ENCODE measurements at places on chromosomes 7 and 10. TPM values are rescaled to one million over a fixed set of nuclear protein-coding genes. Genes with fewer than 3 reads are reported as not detected.
A peak's percentile ranks its signal among the peaks of the same experiment; 100 is the strongest.

DNA sequence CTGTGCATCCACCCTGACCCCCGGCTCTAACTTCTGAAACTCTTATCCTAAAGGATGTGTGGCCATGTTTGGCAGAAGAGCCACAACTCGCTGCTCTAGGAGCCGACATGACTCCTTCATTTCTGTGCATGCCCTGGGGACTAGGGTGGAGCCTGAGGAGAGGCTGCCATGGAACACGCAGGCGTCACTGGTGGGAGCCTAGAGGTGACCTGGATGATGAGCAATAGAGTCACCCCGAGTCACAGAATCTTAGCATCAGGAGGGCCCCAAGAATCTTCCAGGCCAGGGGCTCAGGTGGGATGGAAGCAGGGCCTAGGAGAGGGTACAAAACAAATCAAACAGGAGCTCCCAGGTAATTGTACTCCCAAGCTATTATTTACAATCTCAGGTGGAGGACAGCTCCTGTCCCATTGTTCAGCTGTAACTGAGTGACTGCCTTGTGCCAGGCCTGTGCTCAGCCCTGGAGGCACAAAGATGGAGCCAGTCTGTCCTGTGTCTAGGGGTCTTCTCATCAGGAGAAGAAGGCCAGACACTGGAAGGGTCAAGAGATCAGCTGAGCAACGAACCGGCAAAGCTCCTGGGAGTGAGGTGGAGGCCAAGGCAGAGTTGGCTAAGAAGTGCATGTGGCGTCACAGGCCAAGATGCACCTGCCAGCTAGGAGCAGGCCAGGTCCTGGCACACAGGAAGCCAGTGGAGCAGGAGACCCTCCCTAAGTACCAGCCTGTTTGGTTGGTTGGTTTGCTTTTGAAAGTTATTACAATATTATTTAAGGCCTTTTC, 5.8 kb upstream of the ZNF22 start:
- DNase-seq, result no peak

GRCh38 chr7:151174246-151175046, 7.0 kb upstream of the GBX1 start:
- DNase-seq, result peak; percentile 37

DNA sequence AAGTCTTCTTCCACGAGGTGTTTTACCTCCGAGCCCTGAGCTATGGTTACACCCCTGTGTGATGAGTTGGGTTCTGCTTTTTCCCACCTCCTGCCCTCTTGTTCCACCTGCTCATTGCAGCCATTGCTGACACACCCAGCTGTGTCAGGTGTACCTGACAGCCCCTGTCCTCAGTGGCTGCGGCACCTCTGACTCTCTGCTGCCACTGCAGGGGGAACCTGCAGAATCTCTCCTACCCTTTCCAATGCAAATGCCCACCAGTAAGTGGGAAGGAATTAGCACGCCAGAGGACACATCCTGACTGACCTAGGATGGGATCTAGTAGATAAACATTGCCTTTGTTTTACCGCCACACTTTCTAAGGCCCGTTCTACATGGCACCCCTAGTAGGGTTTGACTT, 600.9 kb upstream of the MKI67 start:
- DNase-seq, result no peak

Gene PHKG1
- total RNA-seq, result 52.2 TPM

- DNase-seq, result peak; percentile 69
Observed at GRCh38 chr7:46173476-46174195, 252.6 kb upstream of the IGFBP3 start.

Gene RADIL
- 3.8 TPM for total RNA-seq

DNA sequence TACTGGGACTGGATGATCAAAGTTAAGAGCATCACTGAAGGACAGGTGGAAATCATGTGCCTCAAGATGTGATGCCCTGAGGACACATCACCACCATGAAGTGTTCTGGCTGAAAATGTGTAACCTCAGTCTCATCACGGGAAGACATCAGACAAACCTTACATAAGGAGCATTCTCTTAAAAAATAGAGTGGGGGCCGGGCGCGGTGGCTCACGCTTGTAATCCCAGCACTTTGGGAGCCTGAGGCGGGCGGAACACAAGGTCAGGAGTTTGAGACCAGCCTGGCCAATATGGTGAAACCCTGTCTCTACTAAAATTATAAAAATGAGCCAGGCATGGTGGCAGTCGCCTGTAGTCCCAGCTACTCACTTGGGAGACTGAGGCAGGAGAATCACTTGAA, 65.6 kb downstream of the LOXL4 start:
- no peak for DNase-seq

Gene ERVW-1
- total RNA-seq, result not detected

Gene AKR1C8
- not detected for total RNA-seq

- no peak for DNase-seq
Observed at GRCh38 chr10:128048819-128049210, 77.4 kb downstream of the MKI67 start.

DNA sequence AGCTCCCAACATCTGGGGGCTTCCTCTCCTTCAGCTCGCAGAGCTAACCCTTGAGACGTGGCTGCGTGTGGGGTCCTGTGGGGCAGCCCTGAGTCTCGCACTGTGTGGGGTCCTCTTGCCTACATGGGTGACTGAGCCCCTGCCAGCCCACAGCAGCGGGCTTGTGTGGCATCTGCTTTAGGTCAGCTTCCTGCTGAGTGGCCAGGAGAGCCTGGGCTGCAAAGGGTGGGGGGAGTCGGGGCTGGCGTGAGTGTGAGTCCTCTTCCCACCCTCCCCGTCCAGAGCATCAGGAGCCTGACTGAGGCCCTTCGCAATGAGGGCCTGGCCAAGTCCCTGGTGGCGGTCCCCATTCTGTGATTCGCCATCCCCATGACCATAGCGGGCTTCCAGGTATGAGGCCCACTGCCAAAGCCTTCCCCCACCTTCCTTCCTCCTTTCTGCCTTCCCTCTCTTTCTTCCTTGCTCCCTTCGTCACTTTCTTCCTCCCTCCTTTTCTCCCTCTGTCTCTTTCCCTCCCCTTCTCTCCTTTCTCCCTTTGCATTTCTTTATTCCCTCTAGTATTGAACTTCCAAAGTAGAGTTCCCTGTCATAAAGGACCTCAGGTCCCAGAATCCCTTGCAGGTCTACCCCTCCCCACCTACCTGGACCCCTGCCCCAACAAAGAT, 85.2 kb downstream of the CDH23 start:
- no peak for DNase-seq

DNA sequence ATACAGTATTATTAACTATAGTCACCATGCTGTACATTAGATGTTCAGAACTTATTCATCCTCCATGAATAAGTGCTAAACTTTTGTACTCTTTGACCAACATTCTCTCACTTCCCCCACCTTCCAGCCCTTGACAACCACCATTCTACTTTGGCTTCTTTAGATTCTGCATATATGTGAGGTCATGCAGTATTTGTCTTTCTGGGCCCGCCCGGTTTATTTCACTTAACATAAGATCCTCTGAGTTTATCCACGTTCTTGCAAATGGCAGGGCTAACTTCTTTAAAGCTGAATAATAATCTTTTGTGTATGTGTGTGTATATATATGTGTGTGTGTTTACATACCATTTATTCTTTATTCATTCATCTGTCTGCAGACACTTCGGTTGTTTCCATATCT, 336.8 kb downstream of the BBS9 start:
- DNase-seq, result no peak

Gene CREB5
- 85.8 TPM for total RNA-seq

Gene AIFM2
- 17.5 TPM for total RNA-seq

DNA sequence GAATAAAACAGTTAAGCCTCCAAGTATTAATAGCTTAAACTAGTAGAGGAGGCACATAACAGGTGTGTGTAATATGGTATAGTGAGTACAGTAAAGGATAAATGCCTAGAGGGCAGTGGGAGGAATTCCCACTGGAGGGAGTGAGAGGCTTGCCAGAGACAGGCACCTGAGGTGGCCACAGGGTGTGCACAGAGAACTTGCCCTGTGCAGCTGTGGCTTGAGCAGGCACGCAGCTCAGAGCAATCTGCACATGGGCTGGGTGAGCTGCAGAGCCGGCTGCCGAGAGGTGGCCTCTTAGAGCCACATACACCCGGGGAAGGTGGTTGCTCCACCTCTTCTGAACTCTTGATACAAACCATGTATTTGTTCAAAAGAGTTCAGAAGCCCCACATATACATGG, 237.1 kb downstream of the COBL start:
- DNase-seq, result no peak

Gene PAPSS2
- total RNA-seq, result 8.5 TPM

Gene POMZP3
- 6.5 TPM for total RNA-seq

- DNase-seq, result no peak
Observed at GRCh38 chr7:50462361-50462760, 12.2 kb upstream of the FIGNL1 start.

- no peak for DNase-seq
Observed at GRCh38 chr7:132596588-132596987, 20.3 kb upstream of the PLXNA4 start.

Measured in heart right ventricle (tissue), 16 donors.